ENCODE measurements at places on chromosomes 16 and 17.

GRCh38 chr17:14553847-14554246 is 253.0 kb downstream of the HS3ST3B1 start:
- no peak for DNase-seq

DNA sequence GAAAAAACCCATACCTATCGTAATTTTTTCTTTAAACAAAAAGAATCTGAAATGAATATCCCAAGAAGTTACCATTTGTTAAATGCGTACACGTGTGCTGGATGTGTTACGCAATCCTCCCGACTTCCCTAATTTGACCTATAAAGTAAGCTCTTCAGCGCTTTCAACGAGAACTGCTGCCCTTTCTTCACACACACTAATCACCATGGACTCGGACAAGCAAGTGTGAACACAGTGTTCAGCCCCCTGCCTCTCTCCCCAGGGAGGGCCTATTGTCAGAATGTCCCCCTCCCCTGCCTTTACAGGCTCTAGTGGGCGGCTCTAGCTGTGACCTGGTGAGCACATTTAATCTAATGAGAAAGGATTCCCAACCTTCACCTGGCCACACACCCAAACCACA is 216.1 kb downstream of the CEP112 start:
- DNase-seq = peak; percentile 37

- DNase-seq = no peak
Measured at GRCh38 chr17:15247891-15248529, 17.1 kb downstream of the PMP22 start.

GRCh38 chr16:51549836-51550235 is 398.8 kb upstream of the SALL1 start:
- DNase-seq = no peak

DNA sequence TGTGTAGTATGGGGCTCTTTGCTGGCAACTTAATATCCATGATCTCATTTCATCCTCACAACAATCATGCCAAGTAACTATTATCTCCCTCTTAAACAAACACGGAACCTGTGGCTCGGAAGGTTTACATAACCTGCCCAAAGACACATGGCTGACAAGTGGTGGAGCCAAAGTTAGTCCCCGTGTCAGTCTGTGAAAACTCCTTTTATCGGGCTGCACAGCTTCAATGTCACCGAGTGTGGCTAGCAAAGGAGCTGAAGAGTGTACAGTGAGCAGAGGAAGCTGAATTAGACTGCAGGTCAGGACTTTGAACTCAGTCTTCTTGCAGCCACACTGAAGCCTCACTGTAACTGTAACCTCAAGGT is 80.3 kb downstream of the PARN start:
- DNase-seq = no peak

DNA sequence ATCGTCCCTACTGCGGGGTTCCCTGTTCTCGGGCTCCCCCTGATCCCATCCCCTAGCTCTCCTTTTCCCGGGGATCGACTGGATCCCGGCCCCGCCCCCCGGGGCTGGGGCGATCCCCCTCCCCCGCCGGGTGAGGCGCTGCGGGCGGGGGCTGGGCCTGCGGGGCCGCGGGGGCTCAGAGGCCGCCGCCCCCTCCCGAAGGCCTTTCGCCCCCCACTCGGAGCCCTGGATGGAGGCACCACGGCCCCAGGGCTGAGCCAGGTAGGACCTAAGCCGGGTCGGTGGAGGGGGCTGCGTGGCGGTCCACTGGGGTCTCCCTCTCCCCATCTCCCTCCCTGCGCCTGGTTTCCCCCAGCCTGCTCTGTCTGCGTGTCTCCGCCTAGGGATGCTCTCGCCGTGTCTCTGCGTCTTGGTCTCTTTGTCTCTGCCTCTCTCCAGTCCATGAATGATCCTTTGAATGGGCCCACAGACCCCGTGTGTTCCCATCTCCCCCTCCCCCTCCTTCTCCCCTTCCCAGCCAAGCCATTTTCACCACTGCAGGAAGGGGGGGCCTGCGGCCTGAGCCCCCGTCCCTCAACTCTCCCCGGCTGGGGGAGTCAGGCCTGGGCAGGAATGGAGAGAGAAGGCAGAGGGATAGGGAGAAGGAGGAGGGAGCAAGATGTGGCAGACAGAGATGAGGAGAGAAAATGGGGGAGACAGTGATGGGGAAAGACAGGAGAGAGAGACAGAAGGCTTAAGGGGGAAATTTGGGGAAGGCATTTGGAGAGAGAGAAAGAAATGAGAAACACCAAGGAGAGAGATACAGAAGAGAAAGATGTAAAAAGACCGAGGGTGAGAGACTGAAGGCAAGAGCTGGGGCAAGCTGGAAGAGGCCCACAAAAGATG is 1.7 kb upstream of the TMEM256 start:
- no peak for DNase-seq

GRCh38 chr16:7820816-7821215 is 488.2 kb downstream of the RBFOX1 start:
- no peak for DNase-seq

DNA sequence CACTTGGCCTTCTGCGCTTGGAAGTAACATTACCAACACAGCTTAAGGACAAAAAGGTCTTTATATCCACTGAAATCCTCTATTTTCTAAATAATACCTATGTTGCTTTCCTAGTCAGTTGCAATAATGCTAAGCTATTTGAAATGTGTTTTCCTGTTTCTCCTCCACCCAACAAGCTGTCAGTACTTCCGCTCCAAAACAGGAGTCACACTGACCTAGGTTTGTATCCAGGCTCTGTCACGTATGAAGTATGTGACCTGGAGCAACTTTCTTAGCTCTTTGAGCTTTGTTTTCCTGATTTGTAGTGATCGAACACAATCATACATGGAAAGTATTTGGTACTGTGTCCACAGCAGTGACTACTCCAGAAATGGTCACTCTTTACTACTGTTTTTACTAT is 24.3 kb upstream of the MYLK3 start:
- DNase-seq = no peak

DNA sequence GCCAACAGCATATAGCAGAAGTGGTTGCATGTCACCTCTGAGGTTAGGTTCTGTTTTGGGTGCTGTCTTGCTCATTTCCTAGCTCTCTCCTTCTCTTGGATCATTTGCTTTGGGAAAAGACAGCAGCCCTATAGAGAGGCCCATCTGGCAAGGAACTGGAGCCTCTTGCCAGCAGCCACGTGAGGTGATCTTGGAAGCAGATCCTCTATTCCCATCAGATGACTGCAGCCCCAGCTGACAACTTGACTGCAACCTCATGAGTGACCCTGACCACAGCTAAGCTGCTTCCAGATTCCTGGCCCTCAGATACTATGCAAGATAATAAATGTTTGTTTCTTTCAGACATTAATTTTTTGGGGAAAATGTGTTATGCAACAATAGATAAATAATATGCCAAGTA is 213.3 kb upstream of the HS3ST4 start:
- DNase-seq = no peak

- no peak for DNase-seq
Measured at GRCh38 chr17:77602062-77602746, 356.3 kb upstream of the TNRC6C start.

DNA sequence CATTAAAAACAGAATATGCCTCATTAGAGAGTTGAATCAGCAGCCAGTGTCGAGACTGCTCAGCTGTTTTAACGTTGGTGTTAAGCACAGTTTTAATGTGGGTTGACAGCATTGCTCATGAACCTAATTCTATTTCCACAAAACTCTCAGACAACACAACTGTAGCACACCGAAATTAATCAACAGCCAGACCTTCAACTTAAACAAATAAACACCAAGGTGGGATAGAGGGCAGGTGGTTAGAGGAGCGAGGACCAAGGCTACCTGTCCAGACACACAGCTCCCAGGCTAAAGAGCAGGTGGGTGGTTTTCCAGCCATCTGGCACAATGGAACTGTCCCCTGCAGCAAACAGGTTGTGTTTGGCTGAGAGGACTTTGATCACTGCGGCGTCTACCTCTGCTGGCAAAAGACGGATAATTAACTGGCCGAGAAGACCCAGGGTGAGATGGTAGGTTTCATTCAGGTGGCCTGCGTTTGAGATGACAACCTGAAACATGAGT is 69.6 kb upstream of the ATP2A3 start:
- no peak for DNase-seq

DNA sequence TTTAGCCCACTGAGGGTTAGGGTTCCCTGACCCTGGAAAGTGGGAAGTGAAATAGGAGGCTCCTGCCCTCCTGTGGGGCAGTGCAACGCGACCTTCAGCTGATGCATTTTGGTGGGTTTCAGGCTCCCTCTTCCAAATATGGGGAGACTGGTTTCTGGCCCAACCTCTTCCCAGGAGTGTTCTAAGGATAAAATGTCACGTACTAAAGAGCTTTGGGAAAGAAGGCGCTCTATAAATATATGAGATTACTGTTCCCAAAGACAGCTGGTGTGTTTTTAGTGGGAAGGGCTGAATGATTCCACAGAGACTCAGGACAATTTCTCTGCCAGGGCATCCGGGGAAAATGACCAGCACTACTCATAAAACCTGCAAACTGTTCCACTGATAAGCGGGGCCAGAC is 9.8 kb downstream of the SLC35B1 start:
- no peak for DNase-seq

- no peak for DNase-seq
Measured at GRCh38 chr16:82660966-82661365, 34.2 kb downstream of the CDH13 start.

GRCh38 chr17:31136319-31136718 is 41.5 kb downstream of the NF1 start:
- DNase-seq = no peak

- DNase-seq = no peak
Measured at GRCh38 chr17:42924891-42925290, 24.3 kb downstream of the G6PC1 start.

DNA sequence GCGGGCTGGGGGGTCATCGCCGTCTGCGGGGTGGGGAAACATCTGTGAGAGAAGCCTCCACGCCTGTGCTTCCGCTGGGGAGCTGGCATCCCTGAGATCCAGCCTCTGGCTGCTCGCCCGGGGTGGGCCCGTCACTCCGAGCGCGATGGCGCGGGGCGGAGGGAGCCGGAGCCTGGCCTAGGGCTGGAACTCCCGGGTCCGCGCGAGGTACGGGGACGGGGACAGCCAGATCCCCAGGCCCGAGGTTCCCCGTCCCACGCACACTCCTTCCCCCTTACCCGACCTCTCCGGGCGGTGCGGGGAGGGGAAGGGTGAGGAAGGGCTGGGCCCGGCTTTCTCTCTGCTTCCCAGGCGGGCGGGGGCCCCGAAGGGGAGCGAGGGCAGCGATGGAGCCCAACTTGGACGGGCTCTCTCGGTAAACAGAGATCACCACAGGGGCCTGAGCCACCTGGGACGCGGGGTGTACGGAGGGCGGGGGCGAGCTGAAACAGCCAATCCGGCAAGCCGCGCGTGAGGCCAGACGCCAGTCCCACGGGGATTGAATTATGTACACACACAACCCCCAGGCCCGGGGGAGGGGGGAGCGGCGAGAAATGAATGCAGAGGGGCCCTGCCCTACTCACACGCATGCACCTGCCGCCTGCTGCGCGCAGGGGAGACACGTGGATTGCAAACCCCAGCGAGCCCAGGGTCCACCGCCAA is at the start of gene SLC16A11:
Gene SLC16A11, minus strand, starts transcription at position 596 of the 702 bp plus-strand sequence. Its CDS starts 579 bp downstream, at position 17.
- DNase-seq = no peak

DNA sequence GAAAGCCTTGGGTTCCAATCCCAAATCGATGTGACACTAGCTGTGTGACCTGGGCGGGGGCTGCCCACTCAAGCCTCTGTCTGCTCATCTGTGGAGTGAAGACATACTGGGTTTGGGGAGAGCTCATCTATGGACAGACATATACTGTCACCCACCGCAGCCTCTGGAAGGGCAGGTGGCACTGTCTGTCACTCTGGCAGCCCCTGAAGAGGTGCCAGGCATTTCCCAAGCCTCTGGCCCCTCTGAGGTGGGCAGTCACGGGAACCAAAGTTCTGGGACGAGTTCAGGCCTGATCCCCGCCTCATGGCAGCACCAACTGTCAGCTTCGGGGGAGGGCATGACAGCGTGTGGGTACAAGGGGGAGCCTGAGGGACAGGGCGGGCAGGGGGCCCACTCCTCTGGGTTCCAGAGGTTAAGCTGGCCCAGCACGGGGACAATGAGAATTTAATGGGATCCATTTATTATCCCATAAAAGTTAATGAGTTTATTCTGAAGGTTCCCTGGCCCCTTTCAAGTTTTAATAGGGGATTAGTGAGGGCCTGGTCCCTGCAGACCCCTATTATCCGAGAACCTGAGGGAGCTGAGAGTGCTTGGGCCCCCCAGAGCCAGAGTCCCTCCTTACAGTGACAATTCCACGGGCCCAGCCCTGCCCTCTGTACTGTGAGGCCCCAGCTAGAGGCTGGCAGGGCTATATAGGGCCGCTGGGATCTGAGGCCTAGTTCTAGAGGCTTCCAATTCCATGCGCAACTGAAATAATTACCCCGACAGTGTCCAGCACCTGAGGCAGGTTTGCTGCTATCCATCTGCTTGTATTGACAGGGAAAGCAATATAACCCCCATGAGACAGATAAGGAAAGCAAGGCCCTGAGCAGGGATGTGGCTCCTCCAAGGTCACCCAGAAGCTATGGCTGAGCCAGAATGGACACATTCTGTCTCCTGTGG is 18.8 kb downstream of the SEZ6 start:
- no peak for DNase-seq

- DNase-seq = no peak
Measured at GRCh38 chr16:78179666-78180065, 80.2 kb downstream of the WWOX start.

DNA sequence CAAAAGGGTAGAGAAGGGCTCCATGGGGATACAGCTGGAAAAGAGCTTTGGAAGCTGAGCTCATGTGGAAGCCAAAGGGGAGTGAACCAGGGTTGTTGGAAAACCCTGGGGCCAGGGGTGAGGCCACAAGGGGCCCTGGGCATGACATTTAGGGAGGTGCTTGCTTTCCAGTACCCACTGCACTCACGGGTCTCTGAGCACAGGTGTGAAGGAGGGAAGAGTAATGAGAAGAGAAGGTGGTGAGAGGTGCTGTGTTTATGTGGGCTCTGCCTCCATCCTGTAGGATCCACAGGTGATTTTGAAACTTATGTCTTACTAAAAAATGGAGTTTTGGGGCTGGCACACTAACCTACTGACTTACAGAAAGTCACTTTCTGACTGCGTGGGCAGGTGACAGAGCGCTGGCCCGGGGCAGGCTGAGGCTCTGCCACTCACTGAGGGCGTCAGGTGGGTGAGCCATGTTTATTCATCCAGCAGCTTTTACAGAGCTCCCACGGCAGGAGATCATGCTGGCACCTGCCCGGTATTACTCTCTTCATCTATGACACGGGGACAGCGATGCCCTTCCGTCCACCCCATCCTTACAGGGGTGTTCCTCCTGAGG is 18.9 kb downstream of the KSR1 start:
- no peak for DNase-seq

DNA sequence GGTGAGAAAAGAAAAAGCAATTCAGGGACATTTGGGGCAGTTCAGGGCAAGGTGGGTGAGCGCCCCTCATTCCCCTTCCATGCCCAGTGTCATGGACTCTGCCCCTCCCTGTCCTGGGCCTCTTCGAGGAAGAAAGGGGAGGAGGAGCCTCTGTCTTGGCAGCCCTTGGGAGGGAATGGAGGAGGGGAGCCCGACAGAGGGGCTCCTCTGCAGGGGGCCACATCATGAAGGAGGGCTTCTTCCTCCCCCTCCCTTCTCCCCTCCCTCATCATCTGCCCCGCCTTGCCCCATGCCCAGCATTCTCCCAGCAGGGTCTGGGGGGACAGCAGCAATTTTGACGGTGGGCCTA is 33.2 kb upstream of the TAC4 start:
- DNase-seq = no peak

Measured in GF-D8 (cell line).